ENCODE measurements at places on chromosomes 7 and 10.
A peak's percentile ranks its signal among the peaks of the same experiment; 100 is the strongest.

DNA sequence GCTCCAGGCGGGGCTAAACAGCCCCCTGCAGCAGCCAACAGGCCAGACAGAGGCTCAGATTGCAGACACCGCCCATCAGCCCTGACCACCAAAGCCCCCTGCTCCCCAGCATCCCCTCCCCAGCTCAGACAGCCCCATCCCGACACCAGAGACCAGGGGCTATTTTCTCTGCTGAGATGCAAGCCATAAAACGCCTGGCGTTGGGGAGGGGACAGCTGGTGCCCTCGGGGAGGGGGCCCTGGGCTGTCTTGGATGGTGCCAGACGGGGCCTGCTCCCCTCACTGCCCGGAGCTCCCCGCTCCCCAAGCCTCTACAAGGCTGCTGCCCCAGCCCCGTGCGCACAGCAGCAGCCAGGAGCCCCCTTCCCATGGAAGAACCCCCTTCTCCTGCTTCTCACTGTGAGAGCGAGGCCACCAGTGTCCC, 31.8 kb downstream of the GET4 start:
- no peak for DNase-seq

DNA sequence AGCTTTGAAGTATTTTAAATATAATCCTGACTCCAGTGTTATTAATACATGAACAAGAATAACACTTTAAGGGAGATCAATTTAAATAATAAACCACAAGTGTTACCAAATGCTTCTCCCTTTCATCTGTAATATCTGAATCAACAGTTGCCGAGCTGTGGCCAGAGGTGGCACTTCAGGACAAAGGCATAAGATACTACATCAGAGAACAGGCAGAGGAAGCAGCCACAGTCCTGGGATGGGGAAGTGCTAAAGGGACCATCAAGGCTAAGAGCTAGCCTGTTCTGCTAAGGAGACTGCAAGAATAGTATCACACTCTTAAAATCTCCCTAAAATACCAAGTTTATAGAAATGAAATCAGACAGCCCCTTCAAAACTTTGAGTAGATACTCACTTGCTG, 378.2 kb upstream of the PRKCQ start:
- DNase-seq = no peak

- DNase-seq = peak; percentile 52
Measured at GRCh38 chr10:123582084-123582989, 83.8 kb upstream of the GPR26 start.

DNA sequence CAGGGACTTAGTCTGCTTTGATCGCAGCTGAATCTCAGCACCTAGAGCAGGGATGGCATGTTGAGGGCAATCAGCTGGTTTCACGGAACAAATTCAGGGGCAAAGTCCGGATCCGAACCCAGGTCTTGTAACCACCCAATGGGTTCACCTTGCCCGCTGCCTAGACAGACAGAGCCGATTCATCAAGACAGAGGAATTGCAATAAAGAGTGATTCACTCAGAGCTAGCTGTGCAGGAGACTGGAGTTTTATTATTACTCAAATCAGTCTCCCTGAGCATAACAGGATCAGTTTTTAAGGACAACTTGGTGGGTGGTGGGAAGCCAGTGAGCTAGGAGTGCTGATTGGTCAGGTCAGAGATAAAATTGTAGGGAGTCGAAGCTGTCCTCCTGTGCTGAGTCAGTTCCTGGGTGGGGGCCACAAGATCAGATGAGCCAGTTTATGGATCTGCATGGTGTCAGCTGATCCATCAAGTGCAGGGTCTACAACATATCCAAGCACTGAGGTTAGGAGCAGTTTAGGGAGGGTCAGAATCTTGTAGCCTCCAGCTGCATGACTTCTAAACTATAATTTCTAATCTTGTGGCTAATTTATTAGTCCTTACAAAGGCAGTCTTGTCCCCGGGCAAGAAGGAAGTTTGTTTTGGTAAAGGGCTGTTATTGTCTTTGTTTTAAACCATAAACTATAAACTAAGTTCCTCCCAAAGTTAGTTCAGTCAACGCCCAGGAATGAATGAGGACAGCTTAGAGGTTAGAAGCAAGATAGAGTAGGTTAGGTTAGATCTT, 43.5 kb upstream of the CHST3 start:
- no peak for DNase-seq

DNA sequence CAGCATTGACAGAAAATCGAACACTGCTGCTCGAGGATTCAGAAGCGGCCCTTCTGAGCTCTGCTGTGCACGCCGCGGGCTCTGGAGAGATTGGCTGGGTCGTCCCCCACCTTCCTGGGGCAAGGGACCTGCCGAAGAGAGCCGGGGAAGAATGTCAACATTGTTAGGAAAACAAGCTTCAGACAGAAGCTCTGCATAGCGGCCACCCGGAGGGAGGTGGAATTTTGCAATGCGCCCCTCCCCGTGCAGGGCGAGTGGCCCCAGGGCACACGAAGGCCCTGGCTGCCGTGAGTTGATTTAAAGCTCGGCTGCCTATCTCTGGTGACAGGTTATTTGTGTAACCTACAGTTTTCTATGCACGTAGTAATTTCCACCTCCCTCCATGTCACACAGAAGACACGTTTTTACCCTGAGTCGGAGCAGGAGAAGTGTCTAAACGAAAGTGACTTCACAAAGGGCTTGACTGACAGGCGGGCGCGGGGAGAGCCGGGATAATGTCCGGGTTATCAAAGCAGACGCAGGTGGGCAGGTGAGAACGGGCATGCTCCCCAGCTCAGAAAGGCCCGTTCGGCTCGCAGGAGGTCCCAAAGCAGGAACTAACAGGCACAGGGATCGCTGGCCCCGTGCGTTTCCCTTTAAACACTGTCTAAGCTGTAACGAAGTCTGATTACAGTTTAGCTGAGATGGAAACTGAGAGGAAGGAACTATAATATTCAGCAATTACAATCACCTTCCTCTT, 84.6 kb downstream of the PDGFA start:
- DNase-seq = peak; percentile 95

DNA sequence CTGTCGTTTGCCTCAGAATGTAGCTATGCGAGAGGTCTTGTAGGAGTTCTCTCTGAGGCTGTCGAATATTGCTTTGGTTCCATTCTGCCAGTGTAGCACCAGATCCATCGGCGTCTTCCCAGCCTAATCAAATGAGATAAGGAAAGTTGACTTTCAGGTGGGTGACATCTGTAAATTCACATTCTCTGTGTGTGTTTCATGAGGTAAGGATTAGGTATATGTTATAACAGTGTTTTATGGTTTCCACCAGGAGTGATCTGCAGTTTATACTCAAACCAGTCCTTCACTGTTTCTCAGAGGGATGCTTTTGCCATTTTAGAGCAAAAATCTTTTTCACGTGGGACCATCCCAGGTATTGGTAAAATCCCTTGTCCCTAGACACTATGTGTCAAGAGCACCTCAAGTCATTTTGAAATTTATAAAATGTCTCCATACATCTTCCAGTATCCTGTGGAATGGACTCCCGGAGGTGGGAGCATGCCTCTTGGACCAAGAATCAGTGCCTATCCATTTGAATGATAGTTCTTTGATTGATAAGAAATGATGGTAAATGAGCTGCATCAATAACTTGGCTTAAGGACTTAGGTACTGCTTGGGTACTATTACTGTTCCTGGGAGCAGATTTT, 7.9 kb downstream of the ANKRD1 start:
- no peak for DNase-seq

DNA sequence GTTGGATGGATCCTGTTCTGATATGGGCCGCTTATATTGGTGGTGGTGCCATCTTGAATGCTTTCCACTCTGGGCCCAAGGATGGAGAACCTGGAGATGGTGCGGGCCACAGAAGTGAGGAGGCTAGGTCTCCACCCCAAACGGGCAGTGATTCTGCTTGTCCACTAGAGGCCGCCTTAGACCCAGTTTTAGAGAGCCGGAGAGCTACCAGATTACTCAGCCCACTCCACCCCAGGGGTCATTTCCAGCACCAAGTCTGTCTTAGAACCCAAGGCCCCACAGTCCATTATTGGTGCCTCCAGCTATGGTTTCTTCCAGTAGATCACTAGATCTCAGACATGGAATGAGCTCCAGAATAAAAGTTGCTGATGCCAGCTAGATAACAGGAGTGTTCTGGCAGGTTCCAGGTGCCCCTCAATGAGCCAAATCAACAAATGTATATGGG, 11.8 kb upstream of the CAMK2G start:
- peak; percentile 53 for DNase-seq

- no peak for DNase-seq
Measured at GRCh38 chr7:158375034-158375433, 212.6 kb downstream of the PTPRN2 start.

- no peak for DNase-seq
Measured at GRCh38 chr7:158956805-158957509, 100.6 kb downstream of the DYNC2I1 start.

DNA sequence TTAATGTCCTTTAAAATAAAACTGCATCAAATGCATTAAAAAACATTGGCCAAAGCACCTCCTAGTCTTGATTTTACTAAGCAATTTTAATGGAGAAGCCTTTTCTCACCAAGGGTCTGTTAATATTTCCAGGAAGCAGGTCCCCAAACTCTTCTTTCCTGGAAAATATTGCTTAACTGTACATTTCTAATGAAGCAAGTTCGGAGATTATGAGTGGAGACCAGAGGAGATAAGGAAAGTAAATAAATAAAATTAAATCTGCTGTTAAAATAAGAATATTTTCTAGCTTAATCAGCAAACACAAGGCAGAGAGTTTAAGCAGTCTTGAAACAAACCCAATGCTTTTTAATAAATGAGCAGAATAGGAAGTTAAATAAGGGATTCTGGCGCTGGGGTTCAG, 322.4 kb downstream of the PTEN start:
- no peak for DNase-seq

DNA sequence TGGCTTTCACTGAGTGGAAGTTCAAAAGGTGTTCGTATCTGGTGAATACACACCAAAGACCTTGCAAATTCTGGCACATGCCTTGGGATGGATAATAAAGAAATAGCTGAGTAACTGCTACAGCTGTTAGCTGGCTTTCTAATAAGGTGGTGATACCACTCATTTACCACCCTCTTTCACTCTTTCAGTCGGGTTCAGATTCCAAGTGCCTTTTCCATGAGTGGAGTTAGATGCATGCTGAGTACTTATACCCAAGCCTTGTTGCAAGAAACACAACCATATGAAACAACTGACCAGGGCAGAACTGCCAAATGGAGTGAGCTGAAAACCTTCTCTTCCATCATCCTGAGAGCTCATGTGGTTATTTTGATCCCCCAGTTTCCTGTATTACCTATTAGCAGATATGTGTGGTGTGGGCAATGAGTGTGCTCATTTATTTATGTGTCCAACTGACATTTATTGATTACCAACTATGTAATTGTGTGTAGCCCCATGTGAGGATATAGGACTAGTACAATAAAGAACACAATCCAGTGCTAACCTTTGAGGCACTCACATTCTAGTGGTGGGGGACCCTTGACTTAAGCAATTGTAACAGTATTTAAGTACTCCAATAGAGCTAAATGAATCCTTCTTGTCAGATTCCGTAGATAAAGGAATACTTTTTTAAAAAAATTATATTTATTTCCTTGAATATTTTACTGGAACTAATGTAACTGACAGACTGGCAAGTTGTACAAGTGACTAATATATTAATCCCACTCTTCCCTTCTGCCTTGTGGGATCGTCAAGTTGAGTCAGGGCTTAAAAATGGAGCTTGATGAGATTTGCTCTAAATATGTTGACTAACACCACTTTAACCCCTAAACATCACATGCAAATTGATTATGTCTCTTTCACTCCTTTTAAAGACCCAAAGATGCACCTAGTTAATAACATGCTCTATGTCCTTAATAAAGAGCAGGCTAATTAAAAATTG, 124.7 kb downstream of the ARID5B start:
- no peak for DNase-seq

DNA sequence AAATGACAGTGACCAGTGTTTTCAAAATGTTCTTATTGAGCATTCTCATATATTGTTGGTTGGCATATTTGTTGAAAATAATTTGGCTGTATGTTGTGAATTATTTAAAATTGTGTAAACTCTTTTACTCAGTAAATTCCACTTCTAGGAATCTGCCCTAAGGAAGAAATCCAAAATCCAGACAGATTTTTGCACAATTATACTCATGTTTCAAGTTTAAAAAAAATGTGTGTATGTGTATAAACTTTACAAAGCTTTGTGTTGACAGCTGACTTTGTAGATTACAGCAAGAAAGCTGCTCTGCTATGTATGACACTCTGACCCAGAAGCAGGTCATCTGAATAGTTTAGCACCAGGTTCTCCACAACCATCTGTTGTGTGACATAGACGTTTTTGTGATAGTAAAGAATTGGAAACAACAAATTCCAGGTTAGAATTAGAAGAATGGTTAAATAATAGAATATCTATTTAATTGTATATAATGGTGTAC, 21.6 kb downstream of the KIFBP start:
- DNase-seq = no peak

- no peak for DNase-seq
Measured at GRCh38 chr7:40243076-40243475, 108.3 kb downstream of the SUGCT start.

DNA sequence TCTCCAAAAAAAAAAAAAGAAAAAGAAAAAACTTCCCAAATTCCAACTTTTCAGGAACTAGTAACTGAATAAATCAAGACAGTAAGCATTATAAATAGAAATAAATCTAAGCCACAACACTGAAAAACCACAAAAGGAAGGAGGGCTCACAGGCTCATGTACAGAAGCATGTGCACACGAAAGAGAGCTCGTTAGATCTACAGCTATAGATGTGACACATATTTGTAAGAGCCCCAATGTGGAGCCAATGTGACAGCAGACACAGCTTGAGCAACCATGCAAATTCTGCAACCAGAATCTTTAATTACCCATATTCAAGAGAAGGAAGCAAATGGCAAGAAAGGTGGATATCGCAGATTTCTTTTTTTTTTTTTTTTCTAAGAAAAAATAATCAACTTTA, 94.7 kb downstream of the SORBS1 start:
- no peak for DNase-seq

DNA sequence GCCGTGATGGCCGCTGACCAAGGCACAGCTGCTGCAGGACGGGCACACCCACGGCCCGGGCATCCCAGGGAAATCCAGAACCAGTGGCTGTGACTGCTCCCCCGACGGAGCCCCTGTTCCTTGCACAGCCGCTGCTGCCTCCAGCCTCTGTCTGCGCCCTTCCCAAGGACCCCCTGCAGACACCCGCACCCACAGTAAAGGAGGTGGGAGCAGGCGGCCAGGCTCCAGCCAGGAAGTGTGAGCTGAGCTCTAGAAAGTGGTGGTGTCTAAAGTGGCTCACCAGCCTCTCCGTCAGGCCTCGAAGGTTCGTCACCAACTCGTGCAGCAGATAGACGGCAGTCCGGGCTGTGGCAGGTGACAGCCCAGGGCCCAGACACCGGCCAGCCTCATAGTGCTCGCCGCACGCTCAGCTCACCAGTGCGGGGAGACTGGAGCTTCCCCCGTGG, 306.7 kb downstream of the DNAJB6 start:
- DNase-seq = no peak

DNA sequence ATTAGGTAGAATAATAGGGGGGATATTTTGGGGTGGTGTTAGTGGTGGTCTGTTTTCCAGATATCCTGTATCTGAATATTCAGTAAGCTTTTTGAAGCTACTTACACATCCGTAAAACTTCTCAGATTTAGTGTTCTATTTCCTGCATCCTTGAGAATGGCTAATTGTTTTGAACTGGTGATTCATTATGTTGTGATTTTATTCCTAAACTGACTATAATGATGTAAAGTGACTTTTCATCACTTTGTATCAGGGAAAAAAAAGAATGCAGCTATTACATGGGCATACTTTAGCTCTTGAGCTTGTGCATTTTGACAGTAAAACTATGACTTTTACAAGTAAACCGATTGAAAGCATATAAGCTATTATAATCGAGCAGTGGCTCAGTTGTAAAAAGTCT, 18.2 kb downstream of the WAC start:
- no peak for DNase-seq

All from HuH-7.5 (cell line).